Stimulated activated CD4-positive, alpha-beta T cell treated with anti-CD3 and anti-CD28 coated beads, TNF-alpha, amount 100 ng/mL, for 4 hours (primary cell): ENCODE measurements at places on chromosomes 5 and 9.

GRCh38 chr5:102223542-102224477 lies 72.3 kb downstream of the SLCO4C1 start:
- no peak for DNase-seq

DNA sequence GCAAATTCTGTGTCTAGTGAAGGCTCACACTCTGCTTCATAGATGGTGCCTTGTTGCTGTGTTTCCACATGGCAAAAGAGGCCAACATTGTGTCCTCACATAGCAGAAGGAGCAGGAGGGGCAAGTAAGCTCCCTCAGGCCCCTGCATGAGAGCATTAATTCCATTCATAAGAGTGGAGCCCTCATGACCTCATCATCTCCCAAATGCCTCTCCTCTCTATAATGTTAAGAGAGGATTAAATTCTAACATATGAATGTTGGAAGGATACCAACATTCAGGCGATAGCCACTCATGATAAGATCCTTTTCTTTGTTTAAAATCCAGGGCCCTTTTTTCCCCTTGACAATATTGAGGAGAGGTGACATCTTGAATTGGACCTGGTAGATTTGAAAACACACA lies 35.2 kb upstream of the PAM start:
- no peak for DNase-seq

DNA sequence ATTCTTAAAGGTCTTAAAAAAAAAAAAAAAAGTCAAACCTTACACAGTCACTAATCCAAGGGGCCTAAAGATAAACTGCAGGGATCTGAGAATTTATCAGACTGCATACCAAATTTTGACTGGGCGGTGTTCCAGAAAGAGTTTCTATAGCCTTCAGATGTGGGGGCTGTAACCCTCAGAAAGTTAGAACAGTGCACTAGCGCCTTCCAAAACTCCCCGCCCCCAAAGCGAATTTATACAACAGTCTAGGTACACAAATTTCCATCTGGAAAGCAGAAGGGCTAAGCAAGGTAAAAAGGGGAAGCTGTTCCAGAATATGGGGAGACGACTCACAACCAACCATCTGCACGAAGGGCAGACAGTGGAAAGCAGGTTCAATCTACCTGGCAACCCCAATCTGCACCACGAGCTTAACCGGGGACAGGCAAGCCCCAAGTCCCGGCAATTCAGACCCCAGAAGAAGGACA lies 813 bp downstream of the ERMP1 start:
- DNase-seq, result no peak

DNA sequence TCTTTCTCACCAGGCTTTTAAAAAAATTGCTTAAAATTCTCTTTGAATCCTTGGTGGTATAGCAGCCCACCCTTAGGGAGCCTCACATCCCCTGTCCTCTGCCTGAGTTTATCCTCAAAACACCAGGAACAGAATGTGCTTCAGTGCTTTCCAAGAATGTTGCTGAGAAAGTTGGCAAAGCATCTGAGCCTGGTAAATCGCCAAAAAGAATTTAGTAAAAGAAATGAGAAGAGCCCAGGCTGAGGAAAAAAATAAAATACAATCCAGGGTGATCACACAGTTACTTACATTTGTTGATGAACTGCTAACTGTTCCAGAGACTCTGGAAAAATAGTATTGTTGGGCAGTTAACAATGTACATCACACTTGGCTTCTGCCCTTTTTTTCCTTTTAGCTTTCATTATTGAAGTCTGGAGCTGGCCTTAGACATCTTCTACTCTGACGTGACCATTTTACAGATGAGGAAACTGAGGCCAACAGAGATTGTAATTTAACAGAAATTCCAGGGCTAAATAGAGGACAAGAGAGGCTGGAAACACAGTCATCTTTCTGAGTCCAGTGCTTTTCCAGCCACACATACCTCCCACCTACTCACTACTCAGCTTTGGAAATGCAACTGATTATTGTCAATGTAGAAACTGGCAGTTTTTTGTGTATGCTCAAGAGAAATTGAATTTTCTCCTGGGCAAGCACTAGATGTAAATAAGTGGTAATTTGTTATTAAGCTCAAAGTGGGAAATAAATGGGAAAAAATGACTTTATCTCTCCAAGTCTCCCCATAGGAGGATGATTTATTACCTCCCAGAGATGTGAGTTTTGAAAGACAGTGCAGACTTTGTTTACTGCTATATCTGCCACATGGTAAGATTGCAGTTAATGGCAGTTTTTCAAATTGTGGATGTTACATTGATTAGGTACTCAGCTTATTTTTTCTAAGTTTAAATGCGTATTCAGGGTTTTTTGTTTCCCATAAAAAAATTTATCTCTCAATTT lies 86.7 kb upstream of the ALDH1A1 start:
- no peak for DNase-seq

GRCh38 chr9:71895117-71895516 lies 15.9 kb downstream of the ABHD17B start:
- DNase-seq, result no peak
